ENCODE measurements at places on chromosomes 11 and 22.

DNA sequence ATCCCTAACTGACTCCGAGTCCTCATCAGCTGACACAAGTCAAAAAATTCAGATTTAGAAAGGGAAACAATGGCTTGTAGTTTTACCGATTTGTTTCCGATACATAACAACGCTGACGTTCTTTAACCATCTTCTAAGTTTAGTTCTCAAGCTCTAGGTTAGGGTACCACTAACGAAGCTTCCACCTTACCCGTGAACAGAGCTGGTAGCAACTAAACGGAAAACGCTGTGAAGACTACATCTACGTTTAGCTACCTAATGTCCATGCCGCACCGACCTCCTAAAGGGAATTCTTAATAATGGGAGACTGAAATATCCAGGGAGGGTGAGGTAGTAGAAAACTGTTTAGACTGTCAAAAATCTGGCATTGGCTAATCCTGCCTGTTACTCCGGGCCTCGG is 1.0 kb downstream of the NUP98 start:
- DNase-seq = no peak

GRCh38 chr11:27716835-27717234 is 16.6 kb upstream of the BDNF start:
- DNase-seq = no peak

GRCh38 chr11:47886096-47886495 is 37.9 kb upstream of the NUP160 start:
- DNase-seq = no peak

GRCh38 chr11:107961480-107961879 is 33.2 kb downstream of the RAB39A start:
- no peak for DNase-seq

DNA sequence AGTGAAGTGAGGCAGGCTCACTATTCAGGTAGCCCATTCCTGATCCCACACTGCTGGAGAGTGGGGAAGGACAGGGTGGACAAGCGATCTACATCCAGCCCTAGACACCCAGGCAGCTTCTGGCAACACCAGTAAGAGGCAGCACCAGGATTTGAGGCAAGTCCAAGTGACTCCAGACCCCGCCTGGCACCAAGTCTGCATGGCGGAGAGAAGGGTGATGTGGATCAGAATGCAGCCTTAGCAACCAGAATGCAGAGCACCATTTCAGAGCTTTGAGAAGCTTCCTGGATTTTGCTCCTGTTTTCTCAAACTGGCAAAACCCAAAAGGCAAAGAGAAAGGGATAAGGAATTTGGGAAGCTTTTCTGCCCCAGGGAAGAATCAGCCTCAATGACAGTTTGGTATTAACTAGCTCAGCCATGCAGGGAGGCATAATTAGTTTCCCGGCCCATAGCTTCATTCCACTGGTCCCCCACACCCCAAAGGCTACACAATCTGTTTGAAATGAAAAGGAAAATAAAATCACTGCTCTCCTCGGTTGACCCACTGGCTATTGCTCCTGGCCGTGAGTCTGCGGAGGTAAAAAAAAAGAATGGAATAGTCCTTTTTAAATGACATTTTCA is 17.3 kb downstream of the GALNT18 start:
- DNase-seq = no peak

DNA sequence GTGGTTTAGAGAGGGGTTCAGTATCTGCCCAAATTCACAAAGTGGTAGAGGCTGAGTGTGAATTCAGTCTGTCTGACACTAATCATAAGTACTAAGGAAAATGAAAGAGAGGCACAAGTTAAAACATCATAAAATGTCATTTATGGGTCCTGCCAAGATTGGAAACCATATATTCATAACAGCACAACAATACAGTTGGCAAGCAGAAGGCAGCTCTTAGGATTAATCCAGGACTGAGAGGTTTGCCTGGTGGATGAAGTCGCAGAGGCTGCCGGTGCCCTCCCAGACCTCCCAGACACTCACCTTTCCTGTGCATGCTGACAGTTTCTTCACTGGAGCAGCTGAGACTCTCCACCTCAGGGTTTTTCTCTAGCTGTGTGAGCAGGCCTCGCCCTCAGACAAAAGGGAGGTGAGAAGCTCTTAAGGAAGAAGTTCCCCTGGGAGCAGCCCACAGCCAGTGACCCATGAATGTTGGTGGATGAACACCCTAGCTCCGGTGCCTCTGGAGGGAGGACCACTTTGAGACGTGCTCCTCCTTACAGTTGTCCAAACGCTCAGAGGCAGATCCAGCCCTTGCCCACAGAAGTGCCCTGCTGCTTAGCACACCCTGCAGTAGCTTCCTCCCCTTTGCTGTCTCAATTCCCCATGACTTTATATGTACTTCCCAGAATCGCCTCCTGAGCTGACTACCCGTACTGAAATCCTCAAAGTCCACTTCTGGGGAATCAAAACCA is 43.7 kb downstream of the MAML2 start:
- no peak for DNase-seq

DNA sequence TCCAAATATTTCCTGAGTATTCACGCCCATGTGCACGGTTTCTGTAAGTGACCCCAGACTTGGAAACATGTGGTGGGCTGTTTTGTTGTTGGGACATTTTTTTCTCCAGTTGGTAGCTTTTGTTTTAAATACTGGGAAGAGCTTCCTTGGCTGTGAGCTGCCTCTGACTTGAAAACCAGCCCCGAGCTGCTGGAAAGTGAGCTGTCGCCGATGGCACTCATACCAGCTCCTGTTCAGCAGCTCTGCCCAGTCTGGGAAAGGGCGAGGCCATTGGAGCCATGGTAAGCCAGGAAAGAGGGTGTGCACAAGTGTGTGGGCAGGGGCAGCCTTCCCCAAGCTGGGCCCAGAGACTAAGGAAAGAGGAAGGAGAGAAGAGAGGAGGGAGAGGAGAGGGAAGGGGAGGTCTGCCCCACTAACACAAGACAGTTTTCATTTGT is 3.2 kb upstream of the FLI1 start:
- DNase-seq = no peak

DNA sequence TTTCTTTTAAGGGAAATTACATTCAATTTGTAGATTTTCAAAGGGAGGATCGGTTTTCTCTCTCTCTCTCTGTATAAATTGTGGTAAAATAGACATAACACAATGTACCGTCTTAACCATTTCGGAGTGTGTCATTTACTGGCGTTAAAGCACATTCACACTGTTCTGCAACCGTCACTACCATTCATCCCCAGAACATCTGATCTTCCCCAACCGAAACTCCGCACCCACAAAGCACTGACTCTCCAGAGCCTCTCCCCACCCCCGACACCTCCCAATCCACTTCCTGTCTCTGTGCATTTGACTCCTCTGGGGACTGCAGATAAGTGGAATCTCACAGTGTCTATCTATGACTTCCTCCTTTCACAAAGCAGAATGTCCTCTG is 15.9 kb upstream of the GRAMD4 start:
- DNase-seq = peak; percentile 73

GRCh38 chr11:73236854-73237253 is 18.8 kb downstream of the P2RY2 start:
- peak; percentile 65 for DNase-seq

GRCh38 chr11:10633261-10633660 is 60.3 kb downstream of the IRAG1 start:
- DNase-seq = no peak

- DNase-seq = no peak
Measured at GRCh38 chr11:99534812-99535211, 514.1 kb downstream of the CNTN5 start.

- no peak for DNase-seq
Measured at GRCh38 chr11:8231979-8232378, 31.7 kb downstream of the LMO1 start.

- DNase-seq = no peak
Measured at GRCh38 chr11:79219186-79220045, 221.4 kb downstream of the TENM4 start.

GRCh38 chr11:111230122-111230465 is 15.4 kb upstream of the POU2AF2 start:
- no peak for DNase-seq

DNA sequence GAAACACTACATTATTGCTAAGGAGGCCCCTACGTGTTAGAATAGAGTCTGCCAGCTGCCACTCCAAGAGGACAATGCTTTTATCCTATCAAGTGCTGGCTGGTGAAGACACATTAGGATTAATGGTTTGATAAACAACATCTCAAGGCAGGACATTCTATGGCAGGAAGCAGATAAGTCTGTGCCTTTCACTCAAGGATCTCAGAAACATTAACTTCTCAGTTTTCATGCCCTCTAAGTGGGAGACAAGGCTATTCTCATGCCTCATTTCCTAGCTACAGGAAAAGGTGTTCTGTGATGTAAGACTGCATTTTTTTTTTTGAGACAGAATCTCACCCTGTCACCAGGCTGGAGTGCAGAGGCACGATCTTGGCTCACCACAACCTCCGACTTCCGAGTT is 23.5 kb upstream of the TIMP3 start:
- DNase-seq = no peak

- no peak for DNase-seq
Measured at GRCh38 chr11:69113646-69114340, 41.9 kb upstream of the SMIM38 start.

DNA sequence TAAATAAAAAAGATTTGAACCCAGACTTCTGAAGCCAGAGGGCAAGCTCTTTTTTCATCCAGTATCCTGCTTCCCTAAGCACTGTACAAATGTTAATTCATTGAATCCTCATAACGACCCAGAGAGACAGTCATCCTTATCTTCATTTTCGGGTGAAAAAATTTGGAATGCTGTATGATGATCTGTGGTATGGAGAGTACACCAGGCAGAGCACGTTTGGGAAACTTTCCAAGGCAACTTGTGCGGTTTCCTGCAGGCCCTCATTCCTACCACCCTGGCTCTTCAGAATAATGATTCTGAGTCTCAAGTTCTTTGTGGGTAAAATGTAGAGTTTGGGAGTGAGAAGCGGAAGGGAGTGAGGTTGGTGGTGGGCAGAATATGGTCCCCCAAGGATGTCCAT is 177.9 kb upstream of the CADM1 start:
- no peak for DNase-seq

DNA sequence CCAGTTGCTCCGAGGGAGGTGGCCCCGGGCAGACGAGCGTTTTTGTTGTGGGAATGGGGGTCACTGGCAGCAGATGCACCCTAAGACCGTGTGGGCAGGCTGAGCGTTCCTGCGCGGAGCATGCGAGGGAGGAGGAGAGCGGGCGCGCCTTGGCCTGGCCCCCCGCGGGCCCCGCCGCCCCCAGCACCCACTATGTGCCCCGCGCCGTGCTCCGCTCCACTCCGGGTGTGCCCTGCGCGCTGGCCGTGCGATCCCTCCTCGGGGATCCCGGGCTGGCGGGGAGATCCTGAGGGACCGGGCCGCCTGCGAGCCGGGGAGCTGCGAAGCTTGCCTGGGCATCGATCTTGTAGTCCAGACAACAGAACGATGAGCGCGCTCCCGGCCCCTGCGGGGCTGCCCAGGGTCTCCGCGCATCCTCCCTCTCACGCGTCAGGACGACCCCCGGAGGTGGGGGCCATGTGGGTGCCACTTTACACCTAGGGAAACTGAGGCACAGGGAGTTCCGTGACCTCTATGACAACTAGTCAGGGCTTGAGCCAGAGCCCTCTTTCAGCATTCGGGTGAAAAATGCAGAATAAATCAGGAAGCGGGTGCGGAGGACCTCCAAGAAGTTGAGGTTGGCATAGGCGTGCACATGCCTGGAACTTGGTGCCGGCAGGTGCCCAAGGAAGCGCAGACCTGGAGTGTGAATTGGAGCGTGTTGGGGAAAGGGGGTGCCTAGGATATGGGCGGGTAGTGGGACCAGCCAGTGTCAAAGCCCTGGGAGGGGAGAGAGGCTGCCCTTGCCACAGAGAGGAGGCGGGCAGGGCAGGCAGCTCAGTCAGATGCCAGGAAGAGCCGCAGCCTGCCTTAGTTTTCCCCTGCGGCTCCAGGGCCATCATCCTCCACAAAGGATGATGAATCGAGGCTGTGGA is 1.3 kb upstream of the KMT5B start:
- DNase-seq = no peak

- no peak for DNase-seq
Measured at GRCh38 chr11:72353861-72354260, 80.5 kb downstream of the CLPB start.

DNA sequence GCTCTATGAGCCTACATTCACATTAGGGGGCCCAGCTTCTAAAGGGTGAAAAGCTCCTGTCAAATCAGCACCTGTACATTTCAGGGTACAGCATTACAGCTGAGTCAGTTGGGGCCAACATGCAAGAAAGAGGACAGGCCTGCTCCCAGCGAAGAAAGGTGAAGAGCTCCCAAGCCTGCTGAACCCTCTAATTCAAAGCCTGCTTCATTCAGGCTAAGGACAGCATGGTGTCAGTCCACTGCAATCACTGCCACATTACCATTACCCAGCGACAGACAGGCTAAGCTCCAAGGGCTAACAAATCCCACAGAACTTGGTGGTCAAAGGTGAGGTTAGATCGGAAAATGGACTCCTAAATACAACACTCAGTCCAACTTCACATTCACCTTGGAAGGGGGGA is 65.4 kb upstream of the CHRM4 start:
- no peak for DNase-seq

- no peak for DNase-seq
Measured at GRCh38 chr11:91869686-91870085, 354.9 kb upstream of the FAT3 start.

DNA sequence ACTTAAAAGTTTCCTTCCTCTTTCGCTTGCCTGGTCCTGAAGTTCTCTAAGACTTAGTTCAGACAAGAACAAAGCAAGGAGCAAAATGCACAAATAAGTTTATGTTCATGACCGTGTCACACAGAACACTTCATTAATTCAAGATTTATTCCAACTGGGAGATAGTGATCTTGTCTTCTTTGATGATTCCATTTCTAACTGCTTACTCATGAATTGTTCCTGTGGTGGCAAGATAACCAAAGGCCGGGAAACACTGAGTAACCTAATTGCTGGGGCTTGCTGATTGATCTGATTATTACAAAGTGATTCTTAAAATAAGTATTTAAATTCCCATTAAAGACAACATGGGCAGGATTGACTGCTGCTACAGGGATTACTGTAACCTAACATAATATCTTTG is 1462.9 kb upstream of the RAG2 start:
- no peak for DNase-seq

DNA sequence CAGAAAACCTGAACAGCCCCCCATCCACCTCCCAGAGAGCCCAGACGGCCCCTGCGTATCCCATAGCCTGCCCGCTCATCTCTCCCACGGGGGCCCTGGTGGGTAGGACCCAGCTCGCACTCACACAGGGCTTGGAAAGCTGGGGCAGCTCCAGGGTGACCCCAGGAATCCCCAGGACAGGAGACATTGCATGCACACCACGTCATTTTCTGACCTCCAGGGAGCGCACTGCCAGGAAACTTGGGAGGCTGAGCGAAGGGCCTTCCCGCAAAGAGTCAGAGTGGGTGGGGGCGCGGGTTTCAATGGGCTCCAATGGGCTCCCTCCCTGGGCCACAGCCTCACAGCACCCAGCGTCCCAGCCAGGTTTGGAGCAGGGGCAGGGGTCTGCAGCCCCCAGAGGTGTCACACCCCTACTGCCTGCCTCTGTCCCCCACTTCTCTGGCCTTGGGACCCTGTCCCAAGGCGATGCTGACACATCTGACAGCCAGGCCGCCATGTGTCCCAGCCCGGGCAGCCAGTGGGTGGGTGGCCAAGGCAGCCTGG is 8.2 kb upstream of the SYT8 start:
- no peak for DNase-seq

GRCh38 chr11:33334627-33335026 is 77.4 kb downstream of the HIPK3 start:
- no peak for DNase-seq

- DNase-seq = no peak
Measured at GRCh38 chr11:17256512-17256911, 20.0 kb upstream of the NUCB2 start.

GRCh38 chr22:37893583-37893983 is 12.5 kb upstream of the MICALL1 start:
- no peak for DNase-seq

- no peak for DNase-seq
Measured at GRCh38 chr11:110501428-110501827, 71.7 kb downstream of the FDX1 start.
